Activated CD4-positive, alpha-beta T cell treated with anti-CD3 and anti-CD28 coated beads for 1 hour (primary cell): ENCODE measurements at places on chromosomes 7 and 10.

DNA sequence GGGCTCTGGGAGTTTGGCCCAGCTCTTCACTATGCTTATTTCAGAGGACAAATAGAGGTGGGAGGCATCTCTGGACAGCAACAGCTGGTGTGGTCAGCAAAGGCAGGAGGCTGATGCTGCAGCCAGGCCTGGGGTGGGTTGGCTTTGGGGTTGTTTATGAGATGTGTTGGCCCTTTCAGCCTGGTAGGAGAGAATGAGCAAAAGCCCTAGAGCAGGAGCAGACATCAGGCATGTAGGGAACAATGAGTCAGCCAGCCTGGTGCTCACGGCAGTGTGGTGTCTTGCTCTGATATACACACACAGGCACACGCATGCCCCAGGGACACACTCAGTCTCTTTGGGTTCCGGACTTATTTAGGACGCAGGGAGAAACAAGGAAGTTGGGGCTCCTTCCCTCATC is 157.1 kb downstream of the PRKCQ start:
- no peak for DNase-seq

DNA sequence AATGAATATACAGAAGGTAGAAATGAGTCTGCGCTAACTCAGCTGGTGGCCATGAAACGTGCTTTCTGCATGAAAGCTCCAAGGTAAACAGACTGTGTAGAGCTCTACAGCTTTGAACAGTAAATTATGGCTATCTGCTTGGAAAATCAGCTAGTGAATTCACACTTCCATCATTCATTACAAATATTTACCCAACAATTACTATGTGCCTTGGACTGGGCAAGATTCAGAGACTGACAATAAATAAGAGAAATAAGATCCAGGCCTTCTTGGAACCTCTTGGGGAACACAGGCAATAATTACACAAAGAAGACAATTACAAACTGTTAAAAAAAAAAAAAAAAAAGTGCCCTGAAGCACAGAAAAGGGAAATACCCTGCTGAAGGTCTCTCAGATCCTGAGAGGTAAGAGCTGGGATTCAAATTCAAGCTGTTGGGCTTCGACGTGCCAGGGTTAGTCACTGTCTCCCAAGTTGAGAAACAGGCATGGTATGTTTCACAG is 15.8 kb downstream of the TSPAN12 start:
- no peak for DNase-seq

DNA sequence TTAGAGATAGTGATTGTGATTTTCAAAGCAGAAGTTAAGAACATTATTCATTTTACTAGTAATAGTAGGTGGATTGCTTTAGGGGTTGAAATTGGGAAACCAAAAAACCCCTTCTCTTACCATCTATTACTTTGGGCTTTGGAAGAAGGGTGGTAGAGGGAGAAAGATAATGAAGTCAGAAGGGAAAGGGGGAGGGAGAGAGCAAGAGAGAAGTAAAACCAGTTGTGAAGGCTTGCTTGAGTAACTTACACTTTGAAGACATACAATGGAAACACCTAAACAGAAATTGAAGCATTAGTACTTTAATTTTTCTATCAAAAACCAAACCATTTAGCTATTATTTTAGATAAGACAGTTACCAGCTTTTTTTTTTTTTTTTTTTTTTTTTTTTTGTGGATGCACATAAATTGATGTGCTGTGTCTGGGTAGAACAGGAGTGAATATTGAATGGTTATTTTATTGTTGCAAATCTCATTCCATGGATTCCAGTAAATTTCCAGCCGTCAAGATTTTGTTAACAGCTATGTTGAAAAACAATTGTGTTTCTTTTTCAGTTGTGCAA is 5.5 kb downstream of the PRKAR2B start:
- DNase-seq = no peak

GRCh38 chr7:4233621-4234497 is 448.2 kb upstream of the FOXK1 start:
- no peak for DNase-seq
